Thymus (tissue), 14 donors: ENCODE measurements at places on chromosomes 12 and 14.

GRCh38 chr14:72682188-72682587 is 211.7 kb downstream of the DPF3 start:
- no peak for DNase-seq

DNA sequence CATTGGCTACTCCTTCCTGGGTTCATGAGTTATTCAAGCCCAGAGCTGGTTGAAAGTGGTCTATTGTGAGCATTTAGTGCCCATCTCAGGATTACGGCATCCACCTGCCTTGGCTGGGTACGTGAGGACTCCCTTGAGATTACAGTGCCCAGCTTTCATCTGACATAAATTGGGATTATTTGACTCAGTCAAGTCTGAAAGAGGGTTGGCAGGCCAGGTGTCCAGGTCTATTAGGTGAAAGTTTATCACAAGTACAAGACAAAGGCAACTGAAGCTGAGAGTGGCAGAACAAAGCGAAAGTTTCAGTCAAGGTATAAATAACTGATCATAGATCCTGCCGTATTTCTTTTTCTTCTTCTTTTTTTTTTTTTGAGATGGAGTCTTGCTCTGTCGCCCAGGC is 84.6 kb upstream of the ATF7IP start:
- no peak for DNase-seq

DNA sequence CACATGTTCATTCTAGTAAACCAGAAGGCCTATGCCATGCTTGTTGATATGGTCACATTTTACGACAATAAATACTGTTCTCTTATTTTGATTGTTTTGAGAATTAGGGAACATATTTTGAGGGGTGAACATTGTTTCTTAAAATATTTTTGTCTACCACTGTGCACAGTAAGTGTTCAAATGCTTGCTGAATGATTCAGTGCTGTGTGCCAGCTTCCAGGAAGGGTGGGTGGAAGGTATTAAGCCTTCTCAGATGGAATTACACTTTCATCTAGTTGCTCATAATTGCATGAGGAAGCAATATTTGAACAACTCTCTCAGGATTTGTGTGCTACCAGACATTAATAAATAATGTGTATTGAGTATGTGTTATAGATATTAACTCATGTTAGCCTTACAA is 15.5 kb upstream of the TMX1 start:
- DNase-seq = no peak

DNA sequence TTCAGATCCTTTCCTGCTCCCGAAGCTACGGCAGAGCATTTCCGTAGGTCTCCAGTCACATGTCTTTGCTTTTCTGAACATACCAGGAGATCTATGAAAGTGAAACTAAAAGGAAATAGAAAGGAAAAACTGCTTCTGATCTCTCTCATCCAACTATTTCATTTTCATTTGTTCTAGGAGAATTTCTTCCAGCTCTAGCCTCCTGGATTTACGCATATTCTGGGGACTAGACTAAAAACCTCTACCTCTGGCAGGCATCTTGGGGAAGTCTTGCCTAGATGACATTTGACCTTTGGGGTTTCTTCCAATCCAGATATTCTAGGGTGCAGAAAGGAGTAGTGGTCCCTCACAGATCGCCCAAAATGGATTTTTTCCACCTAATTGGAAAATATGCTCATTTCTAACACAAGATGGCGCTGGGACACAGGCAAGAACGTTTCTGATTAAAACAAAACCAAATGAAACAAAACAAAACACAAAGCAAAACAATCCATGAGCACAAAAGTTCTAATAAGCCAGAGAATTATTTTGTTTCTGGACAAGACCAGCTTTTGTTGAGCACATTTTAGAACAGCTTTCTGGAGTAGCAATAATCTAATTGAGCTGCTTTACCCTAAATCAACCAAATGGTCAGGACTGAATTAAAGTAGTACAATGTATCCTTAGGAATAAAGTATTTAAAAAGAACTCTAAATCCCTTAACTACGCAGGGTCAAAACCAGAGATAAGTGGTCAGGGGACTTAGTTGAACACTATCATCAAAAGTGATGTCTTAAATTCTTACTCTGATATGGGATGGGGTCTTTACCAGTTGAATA is 12.3 kb upstream of the PARP11 start:
- DNase-seq = no peak

DNA sequence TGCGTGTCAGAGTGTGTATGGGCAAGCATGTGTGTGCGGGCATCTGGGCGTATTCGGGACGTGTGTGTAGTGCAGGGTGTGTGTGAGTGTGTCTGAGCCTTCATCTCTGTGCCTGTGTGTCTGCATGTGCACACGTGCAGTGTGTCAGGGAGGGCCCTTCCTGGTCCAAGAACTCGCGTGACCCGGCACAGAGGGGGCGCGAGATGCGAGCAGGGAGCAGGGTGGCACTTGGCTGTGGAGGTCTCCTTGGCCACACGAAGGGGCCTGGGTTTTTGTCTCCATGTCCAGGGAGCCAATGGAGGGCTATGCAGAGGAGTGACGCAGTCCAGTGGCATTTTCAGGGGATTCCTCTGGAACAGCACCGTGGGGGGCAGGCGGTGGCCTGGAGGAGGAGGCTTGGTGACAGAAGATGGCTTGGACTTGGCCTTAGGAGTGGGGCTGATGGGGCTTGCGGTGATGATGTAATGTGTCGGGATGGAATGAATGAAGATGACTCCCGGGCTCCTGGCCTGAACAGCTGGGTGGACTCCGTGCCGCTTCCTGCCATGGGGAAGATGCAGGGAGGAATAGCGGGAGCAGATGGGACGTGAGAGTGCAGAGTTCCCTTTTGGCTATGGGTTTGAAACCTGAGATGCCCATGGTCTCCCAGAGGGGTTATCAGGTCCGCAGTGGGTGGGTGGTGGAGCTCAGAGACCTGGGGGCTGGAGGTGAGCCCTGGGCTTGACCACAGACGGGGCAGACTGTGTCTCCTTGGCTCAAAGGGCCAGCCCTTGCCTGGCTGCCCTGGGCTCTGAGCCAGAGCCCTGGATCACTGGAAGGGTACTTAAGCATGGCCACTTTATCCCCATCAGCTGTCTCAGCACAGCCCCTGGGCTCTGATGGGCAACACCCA is 208.3 kb downstream of the PHETA1 start:
- no peak for DNase-seq

GRCh38 chr12:1835211-1836131 is 15.1 kb downstream of the LRTM2 start:
- no peak for DNase-seq

GRCh38 chr12:7131502-7131866 is 1.3 kb downstream of the CLSTN3 start:
- DNase-seq = no peak

DNA sequence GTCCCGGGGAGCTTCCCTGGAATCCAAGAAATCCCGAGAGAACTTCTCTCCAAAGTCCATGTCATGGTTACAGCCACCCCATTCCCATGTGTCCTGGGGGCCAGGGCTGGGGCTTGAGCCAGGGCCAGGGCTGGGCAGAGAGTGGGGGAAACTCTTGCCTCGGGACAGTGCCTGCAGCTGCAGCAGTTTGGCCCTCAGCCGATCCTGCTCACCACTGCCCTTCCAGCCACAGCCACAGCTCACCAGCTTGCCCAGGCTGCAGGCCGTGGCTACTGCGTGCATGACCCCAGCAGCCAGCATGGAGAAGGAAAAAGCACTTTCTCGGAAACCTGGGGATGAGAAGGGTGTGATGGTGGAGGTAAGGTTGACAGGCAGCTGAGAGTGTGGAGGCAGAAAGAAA is 3.5 kb downstream of the WNT10B start:
- no peak for DNase-seq

DNA sequence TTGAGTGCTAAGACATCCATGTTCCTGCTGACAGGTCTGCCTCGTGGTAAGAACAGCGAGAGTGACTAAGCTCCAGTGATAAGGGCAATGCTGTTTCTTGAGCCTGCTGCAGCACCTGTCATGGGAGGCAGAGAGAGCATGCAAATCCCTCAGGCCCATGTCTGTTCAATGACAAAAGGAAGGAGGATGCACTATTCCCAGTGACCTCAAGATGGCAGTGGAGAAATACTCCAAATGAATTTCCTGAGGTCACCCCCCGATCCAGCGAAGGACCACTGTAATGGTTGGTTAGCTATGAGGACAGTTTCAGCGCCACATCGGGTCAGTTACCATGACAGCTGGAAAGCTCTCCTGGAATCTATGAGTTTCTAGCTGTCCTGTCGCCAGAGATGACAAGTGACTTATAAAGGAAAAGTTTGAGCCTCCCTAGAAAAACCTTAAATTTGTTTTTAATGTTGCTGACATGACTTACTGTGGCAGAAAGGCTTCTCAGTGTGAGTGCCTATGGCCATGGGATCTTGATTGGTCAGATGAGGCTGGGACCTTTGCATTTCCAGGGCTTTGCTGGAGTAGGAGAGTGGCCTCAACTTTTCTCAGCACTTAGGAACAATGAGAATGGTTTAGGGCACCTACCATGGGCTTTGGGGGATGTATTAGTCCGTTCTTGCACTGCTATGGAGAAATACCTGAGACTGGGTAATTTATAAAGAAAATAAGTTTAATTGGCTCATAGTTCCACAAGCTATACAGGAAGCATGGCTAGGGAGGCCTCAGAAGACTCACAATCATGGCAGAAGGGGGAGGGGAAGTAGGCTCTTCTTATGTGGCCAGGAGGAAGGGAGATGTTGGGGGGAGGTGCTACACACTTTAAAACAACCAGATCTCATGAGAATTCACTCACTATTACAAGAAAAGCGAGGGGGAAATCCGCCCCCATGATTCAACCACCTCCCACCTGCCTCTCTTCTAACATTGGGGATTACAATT is 88.0 kb upstream of the TMEM260 start:
- peak; percentile 27 for DNase-seq

- DNase-seq = no peak
Measured at GRCh38 chr14:49017447-49017846, 568.7 kb downstream of the RPS29 start.

DNA sequence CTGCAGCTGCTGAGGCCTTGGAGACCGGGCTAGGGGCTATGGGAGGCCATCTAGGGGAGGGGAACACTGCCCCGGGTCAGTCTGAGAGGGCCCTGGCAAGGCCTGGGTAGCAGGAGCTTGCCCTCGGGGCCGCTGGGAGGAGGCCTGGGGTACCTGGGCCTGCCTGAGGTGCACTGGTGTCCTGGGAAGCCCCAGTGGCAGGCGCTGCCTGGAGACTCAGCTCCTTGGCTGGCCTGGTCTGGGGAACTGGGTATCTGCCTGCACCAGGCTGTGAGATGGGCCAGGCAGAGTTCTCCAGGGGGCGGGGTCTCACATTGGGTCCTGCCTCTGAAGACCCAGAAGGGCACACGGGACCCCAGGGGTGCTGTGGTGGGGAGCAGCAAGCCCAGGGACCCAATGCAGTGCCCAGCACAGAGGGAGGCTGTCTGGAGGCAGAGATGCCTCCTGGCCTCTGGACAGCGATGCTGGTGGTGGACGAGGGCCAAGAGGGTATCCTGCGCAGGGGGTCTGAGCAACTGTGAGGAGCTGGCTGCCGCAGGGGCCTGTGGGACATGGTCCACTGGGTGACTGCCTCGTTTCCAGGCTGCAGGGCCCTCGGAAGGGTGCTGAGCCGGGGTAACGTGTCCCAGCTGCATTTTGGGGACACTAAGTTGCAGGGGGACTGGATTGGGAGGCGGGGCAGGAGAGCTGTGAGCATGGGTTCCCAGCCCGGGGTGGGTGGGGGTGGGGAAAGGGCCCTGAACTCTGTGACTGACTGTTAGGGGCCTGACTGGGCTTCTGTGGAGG is 7.4 kb upstream of the MTA1 start:
- DNase-seq = no peak

GRCh38 chr14:33454022-33454595 is 496.8 kb downstream of the EGLN3 start:
- no peak for DNase-seq

DNA sequence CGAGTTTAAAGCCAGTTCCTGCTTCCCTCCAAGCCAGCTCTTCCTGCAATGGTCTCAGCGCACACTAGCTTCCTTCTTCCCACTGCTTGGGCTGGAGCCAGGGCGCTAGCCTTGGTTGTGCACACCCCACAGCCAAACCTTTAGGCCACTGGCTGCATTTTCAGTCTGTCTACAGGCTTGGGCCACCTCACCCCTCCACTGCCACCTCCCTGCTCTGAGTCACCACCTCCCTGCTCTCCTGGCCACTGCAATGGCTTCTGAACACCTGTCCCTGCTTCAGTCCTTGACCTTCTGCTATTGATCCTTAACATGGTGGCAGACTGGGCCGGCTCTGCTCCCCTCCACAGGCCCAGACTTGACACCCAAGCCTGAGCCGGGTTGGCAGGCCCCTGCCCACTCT is 151.1 kb downstream of the RBM19 start:
- no peak for DNase-seq

- DNase-seq = no peak
Measured at GRCh38 chr14:90533591-90534021, 136.8 kb downstream of the CALM1 start.

DNA sequence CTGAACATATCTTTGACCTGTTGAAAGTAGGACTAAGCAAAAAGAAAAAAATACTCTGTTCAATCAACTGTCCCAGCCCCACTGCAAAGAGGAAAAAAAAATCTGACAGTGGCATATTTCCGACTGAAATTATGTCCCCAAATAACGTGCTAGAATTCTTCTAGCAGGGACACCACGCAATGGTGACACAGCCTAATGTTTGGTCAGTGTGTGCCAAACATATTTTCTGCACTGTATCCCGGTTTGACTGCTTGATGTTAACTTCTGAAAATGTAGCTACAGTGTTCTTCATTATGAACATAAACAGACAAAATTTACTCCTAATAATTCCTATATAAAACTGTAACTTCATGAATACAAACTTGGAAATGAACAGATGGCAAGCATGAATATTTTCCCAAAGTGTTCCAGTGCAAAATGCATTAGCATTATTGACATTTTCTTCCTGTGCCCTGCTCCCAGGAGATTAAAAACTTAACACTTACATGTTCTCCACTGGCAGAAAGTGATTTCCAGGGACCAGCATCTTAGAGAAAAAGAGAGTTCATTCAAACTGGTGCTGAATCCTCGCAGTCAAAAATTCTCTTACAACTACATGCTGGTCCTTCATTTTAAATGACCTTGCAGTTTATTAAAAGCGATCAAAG is 72.4 kb upstream of the SYT1 start:
- no peak for DNase-seq

- no peak for DNase-seq
Measured at GRCh38 chr12:62659453-62660295, 193.0 kb downstream of the MON2 start.

- no peak for DNase-seq
Measured at GRCh38 chr14:97975216-97975615, 1178.0 kb downstream of the VRK1 start.

DNA sequence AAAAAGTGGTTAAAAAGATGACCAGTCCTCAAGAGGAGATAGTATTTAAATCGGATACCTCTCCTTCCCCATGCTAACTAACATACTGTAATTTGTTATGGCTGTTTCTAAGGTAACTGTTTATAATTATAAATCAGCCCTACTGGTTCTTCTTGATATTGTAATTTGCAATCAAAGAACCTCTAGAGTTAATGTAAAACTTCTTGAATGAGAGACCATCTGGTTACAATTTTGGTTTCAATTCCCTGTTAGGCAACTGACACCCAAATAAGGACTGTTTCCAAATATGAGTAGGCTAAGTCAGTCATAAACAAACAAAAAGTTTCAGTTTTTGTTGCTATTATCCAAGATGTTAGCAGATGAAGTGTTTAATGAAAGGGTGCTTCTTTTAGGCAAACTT is 120.2 kb upstream of the DNM1L start:
- DNase-seq = no peak
